ENCODE measurements at places on chromosomes 7 and 10.

DNA sequence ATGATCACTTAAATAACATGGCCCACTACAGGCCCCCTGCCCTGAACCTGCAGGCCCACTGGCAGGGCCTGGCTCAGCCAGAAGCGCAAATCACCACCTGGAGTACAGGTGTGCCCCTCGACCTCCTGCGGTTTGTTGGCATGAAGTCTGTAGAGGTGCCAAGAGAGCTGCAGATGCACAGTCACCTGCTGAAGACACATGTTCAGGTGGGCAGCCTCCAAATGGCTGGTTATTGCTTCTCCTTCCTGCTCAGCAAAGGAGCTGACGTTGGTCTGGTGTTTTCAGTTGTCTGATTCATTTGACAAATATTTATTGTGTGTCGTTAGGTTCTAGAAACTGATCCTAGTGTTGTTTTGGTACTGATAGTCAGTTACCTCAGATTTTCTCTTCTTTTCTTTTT is 29.0 kb downstream of the DHTKD1 start:
- no peaks in the 10 kb centered on the region for H3K27me3 ChIP-seq
- no peaks in the 10 kb centered on the region for H3K4me1 ChIP-seq

DNA sequence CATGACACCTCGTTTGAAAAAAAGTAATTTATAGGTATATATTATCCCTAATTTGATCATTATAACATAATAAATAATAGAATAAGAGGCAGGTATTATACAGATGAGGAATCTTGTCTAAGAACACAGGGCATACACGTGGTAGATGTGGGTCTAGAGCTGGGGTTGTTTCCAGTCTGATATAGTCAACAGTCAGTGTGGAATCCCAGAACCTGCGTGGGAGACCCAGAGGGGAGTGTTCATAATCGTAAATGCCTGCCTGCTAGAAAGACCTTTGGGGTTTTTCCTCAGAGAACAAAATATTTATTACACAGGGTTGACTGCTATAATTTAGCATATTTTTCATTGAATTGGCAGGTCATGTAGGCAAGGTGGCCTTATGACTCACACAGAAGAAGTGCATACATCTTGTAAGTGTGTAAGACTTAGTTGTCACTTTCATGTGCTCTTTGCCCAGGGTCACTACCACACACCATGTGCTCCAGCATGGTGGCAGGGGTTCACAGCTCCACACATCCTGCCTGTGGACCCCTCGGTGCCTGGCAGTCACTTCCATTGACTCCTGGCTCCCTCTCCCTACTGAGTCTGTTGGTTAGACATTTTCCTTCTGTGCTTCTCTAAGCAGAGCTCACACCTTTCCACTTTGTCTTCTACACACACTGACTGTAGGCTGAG is 94.9 kb upstream of the IKZF1 start:
- H3K4me3 ChIP-seq: no peak overlapping the region
- no peak overlapping the region for H3K27ac ChIP-seq
- DNase-seq: no peak
- H3K4me1 ChIP-seq: no peaks in the 10 kb centered on the region

- no peak overlapping the region for H3K4me3 ChIP-seq
- H3K4me1 ChIP-seq: no peaks in the 10 kb centered on the region
- peak; percentile 2 for DNase-seq
- H3K36me3 ChIP-seq: no peaks in the 10 kb centered on the region
- no peaks in the 10 kb centered on the region for H3K27me3 ChIP-seq
- H3K27ac ChIP-seq: no peak overlapping the region
Measured at GRCh38 chr7:156218544-156219306, 406.5 kb upstream of the SHH start.

- no peaks in the 10 kb centered on the region for H3K27me3 ChIP-seq
- no peaks in the 10 kb centered on the region for H3K36me3 ChIP-seq
- H3K4me1 ChIP-seq: no peaks in the 10 kb centered on the region
- DNase-seq: no peak
Measured at GRCh38 chr10:15137636-15138035, 30.9 kb downstream of the NMT2 start.

DNA sequence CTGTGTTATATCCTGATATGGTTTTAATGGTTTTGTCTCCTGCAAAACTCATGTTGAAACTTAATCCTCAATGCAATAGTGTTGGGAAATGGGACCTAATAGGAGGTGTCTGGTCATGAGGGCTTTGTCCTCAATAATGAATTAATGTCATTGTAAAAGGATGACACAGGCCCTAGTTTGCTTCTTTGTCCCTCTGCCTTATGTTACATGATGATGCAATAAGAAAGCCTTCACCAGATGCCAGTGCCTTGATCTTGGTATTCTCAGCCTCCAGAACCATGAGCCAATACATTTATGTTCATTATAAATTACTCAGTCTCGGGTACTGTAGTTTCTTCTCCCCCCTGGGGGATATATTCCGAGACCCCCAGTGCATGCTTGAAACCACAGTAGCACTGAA is 1247.4 kb upstream of the SORCS1 start:
- H3K4me1 ChIP-seq: no peaks in the 10 kb centered on the region
- no peaks in the 10 kb centered on the region for H3K36me3 ChIP-seq
- H3K27ac ChIP-seq: no peak overlapping the region
- H3K27me3 ChIP-seq: no peaks in the 10 kb centered on the region
- H3K4me3 ChIP-seq: no peak overlapping the region
- no peak for DNase-seq

GRCh38 chr10:116715341-116715740 is 27.0 kb downstream of the HSPA12A start:
- H3K27me3 ChIP-seq: no peaks in the 10 kb centered on the region
- DNase-seq: no peak
- peaks cover 75% of the 10 kb centered on the region for H3K4me1 ChIP-seq

- DNase-seq: no peak
- H3K36me3 ChIP-seq: no peaks in the 10 kb centered on the region
- no peaks in the 10 kb centered on the region for H3K27me3 ChIP-seq
- no peak overlapping the region for H3K4me3 ChIP-seq
- no peaks in the 10 kb centered on the region for H3K4me1 ChIP-seq
Measured at GRCh38 chr10:1724921-1725488, 12.3 kb downstream of the ADARB2 start.

DNA sequence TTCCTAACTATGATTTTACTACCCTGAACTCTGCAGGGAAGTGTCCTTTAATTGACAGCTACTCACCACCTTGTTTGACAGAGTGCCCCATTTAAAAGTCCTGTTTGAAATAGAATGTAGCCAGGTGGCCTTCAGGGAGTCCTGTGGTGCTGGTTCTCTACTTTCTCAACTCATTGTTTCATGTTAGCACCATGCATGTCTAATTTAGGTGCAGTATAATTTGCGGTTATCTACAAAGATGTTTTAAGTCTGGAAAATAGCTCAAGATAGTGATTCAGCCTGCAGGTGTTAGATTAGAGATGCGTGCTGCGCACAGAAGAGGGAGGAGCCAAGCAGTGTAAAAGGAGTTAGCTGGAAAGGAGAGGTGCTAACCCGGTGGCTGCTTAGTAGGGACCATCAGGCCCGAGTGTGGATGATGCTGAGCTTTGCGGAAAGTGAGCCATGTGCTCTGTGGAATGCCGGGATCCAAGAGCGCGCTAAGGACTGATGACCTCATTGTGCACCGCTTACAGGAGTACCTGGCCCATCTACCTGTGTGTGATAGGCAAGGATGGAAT is 1.2 kb downstream of the CCM2 start:
- H3K4me1 ChIP-seq: peaks cover 15% of the 10 kb centered on the region
- H3K4me3 ChIP-seq: no peak overlapping the region
- DNase-seq: no peak
- peak overlapping the region; percentile 77 for H3K27ac ChIP-seq
- H3K36me3 ChIP-seq: no peaks in the 10 kb centered on the region

GRCh38 chr7:154858836-154859537 is 143.9 kb downstream of the PAXIP1 start:
- no peaks in the 10 kb centered on the region for H3K4me1 ChIP-seq
- no peak overlapping the region for H3K4me3 ChIP-seq
- no peak overlapping the region for H3K27ac ChIP-seq
- H3K27me3 ChIP-seq: no peaks in the 10 kb centered on the region
- H3K36me3 ChIP-seq: no peaks in the 10 kb centered on the region

- H3K4me1 ChIP-seq: peaks cover 18% of the 10 kb centered on the region
- H3K27ac ChIP-seq: no peak overlapping the region
- H3K36me3 ChIP-seq: no peaks in the 10 kb centered on the region
- no peak overlapping the region for H3K4me3 ChIP-seq
- no peak for DNase-seq
Measured at GRCh38 chr10:52220947-52221346, 93.1 kb upstream of the DKK1 start.

DNA sequence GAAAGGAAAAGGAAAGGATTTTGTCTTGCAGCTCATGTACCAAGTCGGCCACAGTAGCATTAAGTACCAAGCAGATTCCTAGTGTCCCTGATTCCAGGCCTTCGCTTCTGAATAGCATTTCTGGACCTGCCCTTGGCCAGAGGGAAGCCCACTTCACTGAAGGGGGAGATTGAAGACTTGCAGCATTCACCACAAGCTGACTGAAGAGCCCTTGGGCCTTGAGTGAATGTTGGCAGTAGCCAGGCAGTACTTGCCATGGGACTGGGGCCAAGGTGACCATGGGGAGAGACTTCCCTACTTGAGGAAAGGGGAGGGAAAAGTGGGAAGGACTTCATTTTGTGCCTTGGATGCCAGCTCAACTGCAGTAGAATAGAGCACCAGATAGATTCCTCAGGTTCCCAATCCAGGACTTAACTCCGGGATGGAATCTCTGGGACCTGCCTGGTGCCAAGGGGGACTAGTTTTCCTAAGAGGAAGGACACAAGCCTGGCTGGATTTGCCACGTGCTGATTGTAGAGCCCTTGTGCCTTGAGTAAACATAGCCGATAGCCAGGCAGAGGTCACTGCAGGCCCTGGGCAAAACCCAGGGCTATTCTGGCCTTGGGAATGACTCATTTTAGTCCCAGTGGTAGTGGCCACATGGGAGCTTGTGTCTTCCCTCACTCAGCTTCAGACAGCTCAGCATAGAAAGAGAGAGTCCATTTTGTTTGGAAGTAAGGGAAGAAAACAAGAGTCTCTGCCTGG is 141.7 kb upstream of the KCND2 start:
- no peak overlapping the region for H3K27ac ChIP-seq
- no peaks in the 10 kb centered on the region for H3K4me1 ChIP-seq
- DNase-seq: no peak
- H3K36me3 ChIP-seq: no peaks in the 10 kb centered on the region

- H3K36me3 ChIP-seq: no peaks in the 10 kb centered on the region
- DNase-seq: no peak
- H3K4me1 ChIP-seq: no peaks in the 10 kb centered on the region
Measured at GRCh38 chr7:25436413-25436812, 208.1 kb upstream of the NPVF start.

DNA sequence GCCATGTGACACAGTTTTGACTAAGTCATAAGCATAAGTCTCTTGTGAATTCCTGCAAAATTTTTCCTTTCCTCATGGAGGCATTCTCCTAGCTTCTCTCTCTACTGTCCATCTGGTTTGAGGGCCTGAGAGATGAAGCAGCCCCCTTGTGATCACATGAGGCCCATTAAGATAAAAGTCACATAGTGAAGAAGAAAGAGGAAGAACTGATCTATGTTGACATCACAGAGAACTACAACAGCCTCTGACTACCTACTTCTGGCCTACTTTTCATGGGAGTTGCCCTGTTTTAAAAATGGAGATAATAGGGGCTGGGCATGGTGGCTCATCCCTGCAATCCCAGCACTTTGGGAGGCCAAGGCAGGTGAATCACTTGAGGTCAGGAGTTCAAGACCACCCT is 50.4 kb downstream of the TFEC start:
- H3K36me3 ChIP-seq: no peaks in the 10 kb centered on the region
- no peak for DNase-seq
- no peak overlapping the region for H3K4me3 ChIP-seq
- H3K4me1 ChIP-seq: no peaks in the 10 kb centered on the region

DNA sequence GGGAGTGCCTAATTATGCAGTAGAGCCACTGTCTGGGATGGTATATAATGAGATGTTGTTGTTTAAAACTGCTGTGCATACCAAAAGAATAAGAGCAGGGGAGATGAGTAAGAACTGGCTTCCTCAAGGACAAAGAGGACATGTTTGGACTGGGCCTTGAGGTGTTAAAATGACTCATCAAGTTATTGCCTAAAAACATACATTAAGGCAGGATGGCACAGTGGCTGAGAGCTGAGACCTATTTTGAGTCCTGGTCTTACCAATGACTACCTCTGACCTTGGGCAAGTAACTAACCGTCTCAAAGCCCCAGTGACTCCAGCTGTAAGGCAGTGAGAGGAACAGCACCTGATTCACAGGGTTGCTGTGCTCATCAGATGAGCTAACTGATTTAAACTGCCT is 71.1 kb downstream of the CFAP58 start:
- H3K4me3 ChIP-seq: no peak overlapping the region
- no peaks in the 10 kb centered on the region for H3K4me1 ChIP-seq
- H3K27ac ChIP-seq: no peak overlapping the region
- no peak for DNase-seq

DNA sequence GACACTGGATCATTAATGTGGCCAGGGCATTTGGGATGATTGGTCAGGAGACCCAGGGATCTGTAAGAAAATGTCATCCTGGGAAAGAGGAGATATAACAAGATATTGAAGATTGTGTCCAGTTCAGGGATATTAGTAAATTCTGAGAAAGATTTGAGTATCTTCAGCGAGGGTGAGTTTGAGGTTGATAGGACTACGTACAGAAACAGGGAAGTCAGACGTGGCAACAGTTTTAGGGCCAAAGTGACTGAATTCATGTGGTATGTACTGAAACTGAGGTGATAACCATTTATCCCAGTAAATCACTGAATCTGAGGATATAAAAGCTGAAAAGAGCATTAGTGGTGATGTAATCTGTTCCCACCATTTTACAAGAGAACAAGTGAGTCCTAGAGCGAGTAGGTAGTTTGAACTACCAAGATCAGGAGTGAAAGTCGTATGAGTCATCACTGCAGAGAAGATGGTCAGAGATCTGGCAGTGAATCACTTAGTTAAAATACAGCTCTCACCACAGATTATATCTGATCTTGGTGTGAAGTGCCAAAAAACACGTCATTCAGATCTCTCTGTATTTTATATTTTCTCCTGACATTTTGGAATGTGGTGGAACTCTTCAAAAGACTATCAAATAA is 220.5 kb downstream of the CDK14 start:
- no peaks in the 10 kb centered on the region for H3K4me1 ChIP-seq
- DNase-seq: no peak
- no peak overlapping the region for H3K27ac ChIP-seq
- H3K36me3 ChIP-seq: no peaks in the 10 kb centered on the region

DNA sequence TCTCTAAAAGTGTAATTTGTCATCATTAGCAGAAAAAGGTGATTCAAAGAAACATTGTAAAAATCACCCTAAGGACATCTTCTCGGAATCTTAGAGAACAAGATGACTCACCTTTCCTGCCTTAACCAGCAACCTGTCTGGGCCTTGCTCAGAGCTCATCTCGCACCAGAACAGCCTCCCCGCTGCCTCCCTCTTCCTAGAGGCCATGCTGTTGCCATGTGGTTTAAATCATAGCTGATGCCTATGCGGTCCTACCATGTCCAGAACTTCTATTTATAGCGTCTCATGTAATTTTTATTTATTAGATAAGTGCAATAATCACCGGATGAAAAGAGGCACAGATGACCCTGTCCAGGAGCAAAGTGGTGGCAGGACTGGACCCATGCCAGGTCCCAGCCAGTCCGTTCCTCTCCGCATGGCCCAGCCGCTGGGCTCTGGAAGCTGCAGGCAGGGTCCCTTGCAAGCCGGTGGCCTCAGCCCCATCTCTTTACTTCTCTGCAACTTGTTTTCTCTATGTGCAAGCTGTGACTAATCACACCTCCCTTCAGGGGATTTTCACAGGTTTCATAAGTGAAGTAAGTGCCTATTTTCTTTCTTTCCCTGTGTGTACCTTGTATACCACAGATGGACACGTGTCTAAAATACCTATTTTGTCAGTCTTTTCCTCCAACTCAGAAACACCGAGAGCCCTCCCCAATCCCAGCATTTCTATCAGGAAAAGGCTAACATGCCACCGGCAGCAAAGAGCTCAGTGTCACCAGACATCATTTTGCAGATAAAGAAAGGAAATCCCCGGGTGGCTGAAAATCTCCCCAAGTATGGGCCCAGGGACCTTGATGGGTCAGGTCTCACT is 27.1 kb downstream of the KLF6 start:
- no peak for DNase-seq
- H3K4me1 ChIP-seq: peaks cover 13% of the 10 kb centered on the region
- H3K36me3 ChIP-seq: no peaks in the 10 kb centered on the region

All from adrenal gland (tissue), 19 donors.